Kasumi-1 (cell line): ENCODE measurements at places on chromosomes 13 and 19.

DNA sequence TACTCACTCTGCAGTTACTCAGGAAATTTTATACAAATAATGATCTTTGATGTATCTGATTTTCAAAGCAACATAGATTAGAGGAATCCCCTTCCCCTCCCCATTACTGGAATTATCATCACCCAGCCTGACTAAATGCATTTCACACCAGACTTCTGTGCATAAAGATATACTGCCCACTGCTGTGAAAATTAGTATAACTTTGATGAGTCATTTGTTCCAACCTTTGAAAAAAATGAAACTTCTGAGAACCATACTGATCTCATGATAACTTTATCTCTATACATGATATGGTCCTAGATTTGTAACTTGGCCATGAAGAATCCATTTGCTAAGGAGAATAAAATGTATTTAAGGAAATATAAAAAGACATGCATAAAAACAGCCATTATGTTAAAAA, 63.9 kb downstream of the GPC6 start:
- DNase-seq = no peak

- peak; percentile 79 for DNase-seq
These were observed 84.5 kb downstream of the LRRC63 start for GRCh38 chr13:46296115-46296822.

- no peak for DNase-seq
These were observed 131.0 kb upstream of the FNDC3A start for GRCh38 chr13:48844676-48845075.

GRCh38 chr13:108044954-108045353, 170.4 kb downstream of the LIG4 start:
- DNase-seq = no peak

- no peak for DNase-seq
These were observed 20.3 kb downstream of the LNX2 start for GRCh38 chr13:27599845-27600553.

- DNase-seq = no peak
These were observed 85.9 kb downstream of the MBNL2 start for GRCh38 chr13:97307882-97308624.

- DNase-seq = no peak
These were observed 113.2 kb upstream of the MCF2L start for GRCh38 chr13:112855859-112856258.

- DNase-seq = no peak
These were observed 741 bp downstream of the PLEKHF1 start for GRCh38 chr19:29665826-29666577.

- no peak for DNase-seq
These were observed 2.9 kb downstream of the SBNO2 start for GRCh38 chr19:1170938-1171754.

GRCh38 chr13:95902741-95903140, 150.5 kb downstream of the UGGT2 start:
- DNase-seq = no peak

DNA sequence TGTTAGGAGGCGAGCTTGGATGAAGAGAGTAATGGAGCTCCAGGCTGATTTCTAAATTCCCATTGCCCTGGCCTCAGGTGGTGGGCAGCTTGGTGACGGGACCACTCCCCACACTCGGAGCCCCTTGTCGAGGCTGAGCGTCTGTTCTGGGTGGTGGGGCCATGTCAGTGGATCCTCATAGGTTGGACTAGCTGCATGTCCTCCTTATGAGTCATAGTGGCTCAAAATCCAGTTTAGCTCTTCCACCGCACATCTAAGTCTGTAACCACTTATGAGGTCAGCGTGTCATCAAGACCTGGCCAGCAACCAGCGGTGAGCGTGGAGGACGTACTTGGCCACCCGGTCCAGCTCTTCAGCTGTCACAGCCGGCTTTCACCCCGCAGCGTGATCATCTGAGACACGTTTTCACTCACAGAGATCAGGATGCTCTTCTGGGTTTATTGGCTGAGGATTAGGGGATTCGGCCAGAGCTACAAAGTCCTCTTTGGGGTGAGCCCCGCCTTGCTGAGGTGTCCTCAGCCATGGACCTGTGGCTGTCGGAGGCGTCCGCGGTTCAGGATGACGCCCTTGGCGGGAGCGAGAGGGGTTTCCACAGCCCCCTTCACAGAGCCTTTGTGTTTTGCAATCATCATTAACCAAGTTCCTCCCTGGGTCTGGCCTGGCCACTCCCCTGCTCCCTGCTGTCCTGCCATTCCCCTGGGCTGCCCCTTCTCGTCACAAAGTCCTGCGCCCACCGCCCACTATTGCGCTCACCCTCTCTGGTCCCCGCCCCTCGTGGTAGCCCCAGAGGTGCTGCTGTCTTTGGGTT, 41.9 kb downstream of the ADPRHL1 start:
- DNase-seq = no peak

GRCh38 chr13:49443357-49443703, 534 bp downstream of the CAB39L start:
- peak; percentile 37 for DNase-seq

GRCh38 chr13:97411984-97412383, 22.0 kb upstream of the RAP2A start:
- DNase-seq = no peak

GRCh38 chr19:51168564-51169282, 26.6 kb downstream of the SIGLEC7 start:
- no peak for DNase-seq

DNA sequence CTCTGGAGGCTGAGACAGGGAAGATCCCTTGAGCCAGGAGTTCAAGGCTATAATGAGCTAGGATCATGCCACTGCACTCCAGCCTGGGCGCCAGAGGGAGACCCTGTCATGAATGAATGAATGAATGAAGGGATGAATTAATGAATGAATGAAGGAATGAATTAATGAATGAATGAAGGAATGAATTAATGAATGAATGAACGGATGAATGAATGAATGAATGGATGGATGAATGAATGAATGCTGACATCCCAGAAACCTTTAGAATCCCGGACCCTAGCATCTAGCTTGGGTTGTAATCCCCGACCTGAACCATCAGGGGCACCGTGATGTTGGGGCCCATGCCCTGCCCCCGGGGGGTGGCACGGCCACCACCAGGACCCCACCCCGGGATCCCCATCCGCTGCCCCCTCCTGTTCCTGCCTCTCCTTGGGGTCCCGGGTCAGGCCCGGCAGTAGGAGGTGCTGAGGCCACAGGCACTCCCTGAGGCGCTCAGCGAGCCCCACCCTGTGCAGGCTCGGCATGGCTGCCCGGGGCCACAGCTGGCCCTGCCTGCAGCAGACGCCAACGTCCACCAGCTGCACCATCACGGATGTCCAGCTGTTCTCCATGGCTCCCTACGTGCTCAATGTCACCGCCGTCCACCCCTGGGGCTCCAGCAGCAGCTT, 3.4 kb downstream of the EBI3 start:
- DNase-seq = no peak

DNA sequence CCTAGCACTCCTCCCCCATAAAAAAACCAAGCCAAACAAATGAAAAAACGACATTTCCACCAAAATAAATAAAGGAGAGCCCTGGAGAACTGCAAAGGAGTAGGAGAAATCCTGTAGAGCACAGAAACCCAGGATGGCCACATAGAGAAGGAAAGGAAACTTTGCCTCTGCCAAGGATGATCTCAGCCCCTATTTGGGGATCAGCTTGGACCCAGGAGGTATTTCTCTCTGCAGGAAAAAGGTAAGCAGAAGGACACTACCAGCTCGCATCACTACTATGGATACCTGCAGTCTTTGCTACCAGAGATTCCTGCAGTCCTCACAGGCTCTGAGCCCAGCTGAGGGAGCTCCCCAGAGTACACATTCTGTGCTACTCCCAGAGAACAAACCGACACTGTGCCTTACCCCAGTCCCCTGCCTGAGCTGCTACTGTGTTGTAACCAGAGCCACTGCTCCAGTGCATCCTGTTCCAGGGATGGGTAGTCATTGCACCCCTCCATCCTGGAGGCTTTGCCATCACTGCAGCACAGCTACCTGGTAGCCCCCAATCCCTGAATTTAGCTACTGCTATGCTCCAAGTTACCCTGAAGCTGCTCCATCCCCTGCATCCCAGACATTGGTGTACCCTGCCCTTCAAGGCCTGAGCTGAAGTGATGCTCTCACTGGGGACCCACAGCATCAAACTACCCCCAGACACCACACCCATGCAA, 41.7 kb downstream of the VWA8 start:
- DNase-seq = no peak

DNA sequence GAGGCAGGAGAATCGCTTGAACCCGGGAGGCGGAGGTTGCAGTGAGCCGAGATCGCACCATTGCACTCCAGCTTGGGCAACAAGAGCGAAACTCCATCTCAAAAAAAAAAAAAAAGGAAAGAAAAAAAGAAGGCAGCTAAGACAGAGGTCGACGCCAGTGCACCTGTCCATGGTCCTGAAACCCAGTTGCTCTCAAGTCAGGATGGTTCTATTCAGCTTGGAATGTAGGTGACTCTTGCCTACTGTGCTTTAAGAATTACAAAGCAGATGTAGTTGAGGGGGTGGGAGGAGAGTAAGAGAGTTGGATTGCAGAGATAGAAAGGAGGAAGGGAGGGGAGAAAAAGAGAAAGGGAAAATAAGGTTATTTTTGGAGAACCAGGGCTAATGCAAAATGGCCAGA, 18.7 kb downstream of the CACNG7 start:
- peak; percentile 45 for DNase-seq
